ENCODE measurements at places on chromosomes 7 and 10. TPM values are rescaled to one million over a fixed set of nuclear protein-coding genes. Genes with fewer than 3 reads are reported as not detected.

Gene FAM180A
- not detected for total RNA-seq

Gene PHYH
- total RNA-seq, result 13.2 TPM

Gene CALHM1
- not detected for total RNA-seq

Gene CALML5
- total RNA-seq, result not detected

Gene SPDYE11
- total RNA-seq, result not detected

Gene UBTD1
- 32.3 TPM for total RNA-seq

Gene CYP3A7
- total RNA-seq, result not detected

Gene UNC5B
- 0.26 TPM for total RNA-seq

Gene ZNF467
- total RNA-seq, result 4.1 TPM

GRCh38 chr7:7785344-7785973 is 67.1 kb upstream of the RPA3 start:
- no peak overlapping the region for H3K4me3 ChIP-seq
- H3K36me3 ChIP-seq, result no peaks in the 10 kb centered on the region
- H3K27me3 ChIP-seq, result no peaks in the 10 kb centered on the region
- no peak for DNase-seq
- no peak overlapping the region for H3K27ac ChIP-seq

DNA sequence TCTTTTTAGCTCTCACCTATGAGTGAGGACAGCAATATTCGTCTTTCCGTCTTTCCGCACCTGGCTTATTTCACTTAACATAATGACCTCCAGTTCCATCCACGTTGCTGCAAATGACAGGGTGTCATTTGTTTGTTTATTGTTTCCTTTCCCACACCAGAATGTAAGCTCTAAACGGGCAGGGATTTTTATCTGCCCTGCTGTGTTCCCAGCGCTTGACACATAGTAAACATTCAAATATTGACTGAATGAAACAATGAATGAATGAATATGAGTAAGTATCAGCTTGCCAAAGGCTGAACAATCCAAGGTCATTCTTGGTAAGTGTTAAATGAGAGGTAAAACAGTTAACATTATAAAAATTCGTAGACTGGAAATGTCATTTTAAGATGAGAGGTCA is 12.8 kb downstream of the SH3PXD2A start:
- no peaks in the 10 kb centered on the region for H3K27me3 ChIP-seq
- peaks cover 6% of the 10 kb centered on the region for H3K4me1 ChIP-seq
- peak; percentile 40 for DNase-seq
- H3K36me3 ChIP-seq, result no peaks in the 10 kb centered on the region
- no peak overlapping the region for H3K27ac ChIP-seq

DNA sequence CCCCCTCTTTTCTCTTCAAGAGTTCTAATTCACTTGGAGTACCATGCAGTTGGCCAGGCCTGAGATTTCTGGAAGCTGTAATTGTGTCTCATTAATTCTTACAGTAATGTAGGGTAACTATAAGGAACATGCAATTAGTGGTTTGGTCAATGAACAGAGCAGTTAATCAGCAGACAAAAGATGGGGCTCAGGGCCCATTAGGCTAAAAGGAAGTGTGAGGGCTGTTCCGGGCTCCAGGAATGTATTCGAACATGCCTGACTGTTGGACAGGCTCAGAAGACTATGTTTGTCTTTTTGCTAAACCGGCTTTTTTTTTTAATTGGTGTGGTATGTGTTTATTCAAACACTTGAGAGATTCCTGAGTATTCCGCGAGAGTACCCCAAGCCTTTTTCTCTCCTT is 42.5 kb upstream of the FZD8 start:
- DNase-seq, result no peak
- H3K4me3 ChIP-seq, result no peak overlapping the region
- H3K27ac ChIP-seq, result no peak overlapping the region
- no peaks in the 10 kb centered on the region for H3K27me3 ChIP-seq

DNA sequence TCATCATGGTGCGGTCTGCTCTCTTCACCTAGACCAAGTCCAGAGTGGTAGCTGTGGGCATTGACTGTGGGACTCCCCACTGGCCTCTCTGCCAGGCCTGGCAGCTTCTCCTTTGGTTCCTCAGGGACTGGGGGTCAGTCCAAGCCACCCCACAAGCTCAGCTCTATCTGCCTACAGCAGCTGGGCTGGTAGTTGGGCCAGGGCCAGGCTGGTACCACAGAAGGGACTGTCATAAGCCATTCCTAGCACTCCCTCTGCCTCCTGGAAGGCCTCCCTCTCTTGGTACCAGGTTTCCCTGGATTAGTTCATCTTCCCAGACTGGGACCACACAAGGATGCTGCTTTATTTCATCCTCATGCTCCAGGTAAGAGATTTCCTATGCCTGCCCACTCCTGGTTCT is 24.2 kb upstream of the UNC5B start:
- H3K4me3 ChIP-seq, result no peak overlapping the region
- no peak for DNase-seq
- H3K27ac ChIP-seq, result no peak overlapping the region
- peaks cover 23% of the 10 kb centered on the region for H3K27me3 ChIP-seq
- H3K4me1 ChIP-seq, result no peaks in the 10 kb centered on the region

DNA sequence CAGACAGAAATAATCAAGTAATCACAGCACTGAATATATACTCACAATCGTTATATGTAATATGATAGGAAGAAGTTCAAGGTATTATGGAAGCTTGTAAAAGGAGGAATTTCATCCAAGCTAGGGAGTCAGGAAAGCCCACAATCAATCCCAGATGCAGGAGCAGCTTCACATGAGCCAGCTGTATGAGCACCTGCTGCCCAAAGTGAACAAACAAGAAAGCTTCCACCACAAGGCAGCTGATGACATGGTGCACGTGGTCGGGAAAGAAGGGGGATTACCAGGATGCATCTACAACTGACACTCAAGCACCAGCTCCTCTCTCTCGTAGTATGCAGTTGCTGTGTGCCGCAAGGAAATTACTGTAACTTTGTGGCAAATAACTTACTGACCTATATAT is 225.2 kb downstream of the XPNPEP1 start:
- H3K36me3 ChIP-seq, result no peaks in the 10 kb centered on the region
- H3K27me3 ChIP-seq, result no peaks in the 10 kb centered on the region
- no peak overlapping the region for H3K4me3 ChIP-seq
- H3K4me1 ChIP-seq, result no peaks in the 10 kb centered on the region

GRCh38 chr7:148815612-148816011 is 68.5 kb downstream of the EZH2 start:
- H3K4me1 ChIP-seq, result peaks cover 9% of the 10 kb centered on the region
- peaks cover 54% of the 10 kb centered on the region for H3K36me3 ChIP-seq
- H3K27me3 ChIP-seq, result no peaks in the 10 kb centered on the region
- no peak for DNase-seq
- no peak overlapping the region for H3K4me3 ChIP-seq

- no peak overlapping the region for H3K27ac ChIP-seq
- H3K27me3 ChIP-seq, result peaks cover 83% of the 10 kb centered on the region
- no peak for DNase-seq
- H3K4me1 ChIP-seq, result no peaks in the 10 kb centered on the region
Measured at GRCh38 chr7:39084349-39084748, 106.6 kb downstream of the POU6F2 start.

- no peak for DNase-seq
- no peaks in the 10 kb centered on the region for H3K36me3 ChIP-seq
- peaks cover 38% of the 10 kb centered on the region for H3K27me3 ChIP-seq
- H3K27ac ChIP-seq, result no peak overlapping the region
- no peak overlapping the region for H3K4me3 ChIP-seq
- peaks cover 5% of the 10 kb centered on the region for H3K4me1 ChIP-seq
Measured at GRCh38 chr10:49629431-49629881, 15.6 kb downstream of the CHAT start.

- no peaks in the 10 kb centered on the region for H3K36me3 ChIP-seq
- H3K27ac ChIP-seq, result peak within 1 kb of the TSS; percentile 47
- H3K4me3 ChIP-seq, result peak within 1 kb of the TSS; percentile 95
- DNase-seq, result peak; percentile 68
- H3K4me1 ChIP-seq, result peaks cover 26% of the 10 kb centered on the region
Measured at GRCh38 chr10:95290461-95291364, at the start of gene PDLIM1. PDLIM1 (minus strand) TSS chr10:95291003; CDS start chr10:95290915, 88 bp downstream.

DNA sequence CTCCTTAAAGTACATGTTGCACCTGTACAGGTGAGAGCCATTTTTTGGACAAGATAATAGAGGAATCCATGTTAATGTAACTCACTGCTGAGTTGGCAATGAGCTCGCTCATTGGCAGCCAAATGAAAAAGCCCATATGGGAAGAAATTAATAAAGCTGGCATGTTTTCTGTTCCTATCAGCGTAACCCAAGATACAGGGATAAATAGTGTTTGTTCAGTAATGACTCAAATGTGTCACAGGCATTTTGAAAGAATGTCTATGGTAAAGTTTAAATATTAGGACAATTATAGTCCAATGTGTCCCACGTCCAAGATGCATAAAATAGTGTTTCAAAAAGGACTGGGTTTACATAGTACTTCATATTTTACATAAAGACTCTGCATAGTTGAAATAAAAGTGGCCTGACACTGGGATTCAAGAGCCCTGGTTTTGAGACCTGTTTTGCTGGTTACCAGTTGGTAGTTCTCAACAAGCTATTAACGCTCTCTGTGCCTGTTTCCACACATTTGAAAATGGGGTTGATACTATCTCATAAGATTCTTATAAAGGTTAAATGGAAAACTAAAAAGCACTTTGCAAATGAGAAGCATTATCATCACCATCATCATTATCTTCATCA is 49.1 kb downstream of the MTURN start:
- DNase-seq, result peak; percentile 58
- H3K36me3 ChIP-seq, result no peaks in the 10 kb centered on the region
- peak overlapping the region; percentile 29 for H3K27ac ChIP-seq
- peaks cover 11% of the 10 kb centered on the region for H3K4me1 ChIP-seq
- no peak overlapping the region for H3K4me3 ChIP-seq

DNA sequence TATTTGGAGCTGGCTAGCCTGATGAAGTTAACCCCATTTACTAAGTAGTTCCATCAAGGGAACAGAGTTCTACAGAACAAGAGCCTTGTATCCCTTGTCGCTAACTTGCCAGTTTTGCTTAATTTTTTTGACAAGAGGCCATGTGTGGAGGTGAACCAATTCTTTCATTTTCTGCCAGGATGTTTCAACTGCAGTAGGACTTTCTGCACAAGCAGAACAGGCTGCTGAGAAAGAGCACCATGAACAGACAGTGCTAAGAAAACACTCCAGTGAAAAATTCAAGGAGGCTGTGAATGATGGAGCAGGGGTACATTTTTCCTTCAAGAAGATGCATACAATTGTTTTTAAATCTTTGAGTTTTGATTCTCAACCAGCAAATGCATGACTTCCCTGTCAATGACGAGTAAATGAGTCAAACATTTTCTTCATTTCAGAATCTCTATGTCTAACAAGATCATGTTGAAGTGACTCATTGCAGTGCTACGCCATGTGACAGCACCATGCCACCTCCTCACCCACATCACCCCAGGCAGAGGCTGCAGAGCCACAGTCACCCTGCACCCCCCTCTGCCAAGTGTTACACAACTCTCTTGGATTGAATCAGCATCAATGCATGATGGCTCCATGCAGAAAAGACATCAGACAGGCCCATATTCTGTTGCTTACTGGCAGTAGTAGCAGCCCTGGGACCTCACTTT is 193.1 kb downstream of the COBL start:
- DNase-seq, result peak; percentile 96
- no peaks in the 10 kb centered on the region for H3K27me3 ChIP-seq
- peaks cover 16% of the 10 kb centered on the region for H3K4me1 ChIP-seq
- no peak overlapping the region for H3K4me3 ChIP-seq

- no peak for DNase-seq
- H3K36me3 ChIP-seq, result peaks cover 12% of the 10 kb centered on the region
- H3K4me3 ChIP-seq, result no peak overlapping the region
- H3K4me1 ChIP-seq, result peaks cover 29% of the 10 kb centered on the region
- H3K27ac ChIP-seq, result 0 out of 2 replicates have a peak overlapping the region, but pooled peaks have one; percentile 5
- no peaks in the 10 kb centered on the region for H3K27me3 ChIP-seq
Measured at GRCh38 chr7:1538544-1539180, 8.2 kb downstream of the MAFK start.

DNA sequence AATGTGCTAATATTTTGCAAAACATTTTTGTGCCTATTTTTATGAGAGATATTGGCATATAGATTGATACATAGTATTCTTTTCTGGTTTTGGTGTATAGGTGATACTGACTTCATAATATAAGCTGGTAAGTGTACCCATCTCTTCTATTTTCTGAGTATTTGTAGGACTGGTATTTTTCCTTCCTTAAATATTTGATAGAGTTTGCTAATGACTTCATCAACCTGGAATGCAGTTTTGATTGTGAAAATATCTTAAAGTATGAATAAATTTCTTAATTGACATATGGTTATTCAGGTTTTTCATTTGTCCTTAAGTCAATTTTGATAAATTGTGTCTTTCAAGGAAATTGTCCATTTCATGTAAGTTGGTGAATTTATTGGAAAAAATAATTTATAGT is 6.1 kb upstream of the SCRN1 start:
- H3K4me3 ChIP-seq, result no peak overlapping the region
- peak; percentile 53 for DNase-seq
- no peak overlapping the region for H3K27ac ChIP-seq
- H3K4me1 ChIP-seq, result peaks cover 16% of the 10 kb centered on the region
- H3K27me3 ChIP-seq, result no peaks in the 10 kb centered on the region
- no peaks in the 10 kb centered on the region for H3K36me3 ChIP-seq

DNA sequence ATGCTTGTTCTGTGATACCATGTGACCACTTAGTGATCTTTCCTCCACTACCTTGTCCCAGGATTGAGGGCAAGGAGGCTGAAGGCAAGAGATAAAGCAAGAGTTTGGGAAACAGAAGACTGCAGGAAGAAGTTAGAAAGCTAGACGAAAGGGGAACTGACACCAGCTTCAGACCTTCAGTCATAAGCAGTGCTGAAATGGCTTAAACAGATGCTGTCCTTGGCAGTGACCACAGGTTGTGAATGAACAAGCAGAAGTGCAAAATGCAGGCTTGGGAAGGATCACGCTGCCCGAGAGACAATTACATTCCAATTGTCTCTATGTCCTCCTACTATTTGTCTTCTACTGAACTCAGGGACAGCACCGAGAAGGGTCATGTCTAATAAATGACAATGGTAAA is 704.9 kb upstream of the AUTS2 start:
- H3K36me3 ChIP-seq, result no peaks in the 10 kb centered on the region
- no peak overlapping the region for H3K27ac ChIP-seq
- DNase-seq, result no peak
- H3K4me3 ChIP-seq, result no peak overlapping the region
- no peaks in the 10 kb centered on the region for H3K27me3 ChIP-seq
- H3K4me1 ChIP-seq, result no peaks in the 10 kb centered on the region

DNA sequence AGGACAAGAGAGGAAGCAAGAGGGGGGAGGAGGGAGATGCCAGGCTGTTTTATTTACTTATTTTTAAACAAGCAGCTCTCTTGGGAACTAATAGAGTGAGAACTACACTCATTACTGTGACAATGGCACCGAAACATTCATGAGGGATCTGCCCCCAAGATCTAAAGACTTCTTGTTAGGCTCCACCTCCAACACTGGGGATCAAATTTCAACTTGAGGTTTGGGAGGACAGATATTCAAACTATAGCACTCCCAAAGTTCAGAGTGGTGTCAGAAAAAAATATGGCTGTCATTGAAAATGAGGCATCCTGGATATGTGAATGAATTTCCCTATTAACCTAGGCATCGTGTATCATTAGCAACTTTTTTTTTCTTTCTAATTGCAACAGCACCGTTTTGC is 145.5 kb downstream of the ABCA13 start:
- no peak overlapping the region for H3K27ac ChIP-seq
- H3K4me3 ChIP-seq, result no peak overlapping the region
- H3K4me1 ChIP-seq, result peaks cover 6% of the 10 kb centered on the region
- H3K36me3 ChIP-seq, result no peaks in the 10 kb centered on the region
- H3K27me3 ChIP-seq, result no peaks in the 10 kb centered on the region

Data from PC-3 (cell line).